Activated CD4-positive, alpha-beta T cell treated with anti-CD3 and anti-CD28 coated beads, Interleukin-2, amount 50 U/mL, for 48 hours (primary cell): ENCODE measurements at places on chromosomes 1 and 21.

GRCh38 chr1:180563026-180563827 is 4.5 kb downstream of the OVAAL start:
- DNase-seq: no peak

DNA sequence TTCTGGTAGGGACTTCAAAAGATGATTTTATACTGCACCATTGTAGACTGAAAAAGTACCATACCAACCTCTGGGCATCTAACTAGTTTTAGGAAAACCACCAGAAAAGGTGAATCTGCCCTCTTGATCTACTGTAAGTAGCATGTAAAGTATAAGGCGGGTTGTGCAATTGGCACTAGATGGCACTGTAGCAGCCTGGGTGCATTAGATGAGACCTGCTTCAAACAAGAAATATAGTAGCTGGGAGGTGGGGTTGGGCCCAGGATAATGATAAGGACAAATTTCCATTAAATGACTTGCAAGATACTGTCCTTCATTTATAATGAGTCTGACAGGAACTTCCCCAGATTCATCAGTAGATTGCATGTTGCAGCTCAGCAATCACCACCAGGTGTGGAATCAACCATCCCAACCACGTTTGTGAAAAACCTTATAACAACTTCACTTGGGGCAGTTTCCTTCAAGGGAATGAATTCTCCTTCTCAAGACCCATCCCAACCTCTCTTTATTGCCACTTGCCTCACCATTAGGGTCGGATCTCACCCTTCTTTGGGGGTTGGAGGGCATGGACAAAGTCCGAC is 37.3 kb upstream of the IL10 start:
- DNase-seq: no peak

GRCh38 chr1:40258445-40258769 is 371 bp downstream of the ZMPSTE24 start:
- DNase-seq: no peak

GRCh38 chr21:15752763-15753407 is 23.1 kb downstream of the USP25 start:
- DNase-seq: no peak

- DNase-seq: no peak
Measured at GRCh38 chr1:193658691-193659090, 472.3 kb upstream of the B3GALT2 start.

DNA sequence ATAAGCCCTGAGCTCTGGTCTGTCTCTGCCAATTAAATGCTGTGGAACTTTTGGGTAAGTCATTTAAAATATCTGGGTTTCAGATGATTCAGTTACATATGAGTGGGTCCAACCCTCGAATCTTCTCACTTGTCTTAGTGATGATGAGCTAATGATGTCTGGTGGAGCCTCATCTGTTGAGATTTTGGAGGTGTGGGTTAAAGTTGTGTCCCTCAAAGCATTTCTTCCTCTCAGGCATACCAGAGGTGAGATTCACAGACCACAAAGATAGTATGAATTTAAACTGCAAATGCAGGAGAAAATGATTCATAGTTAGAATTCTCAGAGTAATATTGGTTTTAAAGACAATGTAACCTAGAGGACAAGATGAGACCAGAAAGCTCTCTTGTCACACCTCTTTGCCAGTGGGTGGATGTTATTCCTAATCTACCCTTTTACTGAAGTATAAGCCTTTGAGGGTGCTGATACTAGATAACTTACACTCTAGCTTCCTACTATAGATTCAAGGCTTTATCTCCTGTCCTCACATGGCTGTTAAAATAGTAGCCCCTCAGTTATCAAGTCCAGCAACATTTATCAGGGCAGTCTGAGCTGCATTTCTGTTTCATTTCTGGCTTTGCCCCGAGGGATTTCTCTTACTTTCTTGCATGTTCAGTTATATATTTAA is 90.7 kb downstream of the MT1HL1 start:
- DNase-seq: no peak

- no peak for DNase-seq
Measured at GRCh38 chr1:28982198-28982597, 67.8 kb downstream of the EPB41 start.

DNA sequence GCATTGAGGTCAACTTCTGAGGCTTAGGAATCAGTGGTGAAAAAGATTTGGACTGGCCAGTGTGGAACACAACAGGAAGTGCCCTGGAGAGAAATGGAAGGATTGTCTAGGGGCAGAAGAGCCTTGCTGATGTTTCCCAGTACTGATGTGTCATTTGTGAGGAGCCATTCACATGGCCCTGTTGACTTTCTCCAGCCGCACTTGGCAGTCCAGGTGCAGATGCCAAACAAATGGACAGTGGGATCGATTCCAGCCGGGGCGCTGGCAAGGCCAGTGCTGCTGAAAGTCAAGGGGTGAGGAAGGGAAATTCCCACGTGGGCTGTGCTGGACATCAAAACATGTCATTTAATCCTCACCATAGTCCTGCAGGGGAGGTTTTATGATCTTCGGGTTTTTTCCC is 4.9 kb upstream of the TRIM63 start:
- DNase-seq: no peak

DNA sequence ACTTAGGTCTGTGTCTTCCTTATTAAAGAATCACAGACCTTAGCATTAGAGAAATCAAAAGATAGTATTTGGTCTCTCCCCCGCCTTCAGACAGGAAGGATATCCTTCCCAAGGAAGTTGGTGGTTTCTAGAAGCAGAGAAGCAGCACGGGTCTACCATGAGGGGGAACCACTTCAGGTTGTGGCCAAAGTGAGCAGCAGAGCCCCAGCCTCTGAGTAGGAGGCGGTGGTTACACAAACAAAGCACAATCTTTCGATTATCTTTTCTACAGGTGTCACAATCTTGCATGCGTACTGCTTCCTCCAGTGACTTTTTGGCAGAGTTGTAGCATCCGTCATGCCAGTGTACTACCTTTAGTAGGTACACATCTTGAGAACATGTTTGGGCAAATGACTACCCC is 8.8 kb downstream of the PGLYRP4 start:
- no peak for DNase-seq

DNA sequence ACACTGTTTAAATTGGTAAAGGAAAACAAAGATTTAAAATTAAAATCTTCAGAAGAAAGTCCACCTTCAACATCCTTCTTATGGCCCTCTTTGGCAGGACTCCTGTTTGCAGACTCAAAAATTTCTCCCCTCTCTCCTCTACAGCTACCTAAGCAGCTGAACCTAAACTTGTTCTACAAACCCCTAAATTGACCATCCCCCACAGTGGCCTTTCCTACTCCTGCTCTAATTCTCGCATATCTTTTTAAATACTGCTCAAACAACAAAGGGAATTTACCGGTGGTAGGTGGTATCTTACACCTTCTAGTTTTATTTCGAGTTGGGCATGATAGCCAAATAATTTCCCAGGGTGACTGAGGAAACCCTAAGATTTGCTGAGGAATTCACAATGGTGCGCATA is 53.5 kb upstream of the PDC start:
- DNase-seq: no peak

GRCh38 chr1:107727866-107728265 is 237.1 kb downstream of the VAV3 start:
- no peak for DNase-seq

DNA sequence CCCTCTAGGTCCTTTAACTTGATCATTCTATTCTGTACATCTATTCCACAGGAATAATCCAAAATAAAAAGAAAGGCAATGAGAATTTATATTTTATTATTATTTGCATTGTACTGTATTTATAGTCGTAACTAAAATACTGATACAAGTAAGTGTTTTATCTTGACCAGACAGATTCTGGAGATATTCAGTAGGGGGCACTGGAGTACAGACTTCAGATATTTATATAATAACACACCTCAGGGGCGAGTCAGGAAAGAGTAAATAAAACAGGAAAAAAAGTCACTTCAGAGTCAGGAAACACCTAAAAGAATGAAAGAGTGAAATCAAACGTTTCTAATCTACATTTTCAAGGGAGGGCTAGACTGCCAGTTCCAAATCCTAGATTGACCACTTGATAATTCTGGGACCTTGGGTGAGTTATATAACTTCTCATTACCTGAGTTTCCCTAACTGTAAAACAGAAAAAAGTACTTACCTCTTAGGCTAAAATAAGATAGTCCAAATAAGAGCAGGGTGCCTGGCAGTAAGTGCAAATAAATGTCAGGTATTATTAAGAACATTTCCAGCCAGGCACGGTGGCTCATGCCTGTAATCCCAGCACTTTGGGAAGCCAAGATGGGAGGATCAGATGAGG is 31.1 kb upstream of the MTF1 start:
- no peak for DNase-seq

GRCh38 chr1:70143048-70143659 is 62.2 kb downstream of the LRRC40 start:
- DNase-seq: no peak

GRCh38 chr1:119385650-119386049 is 17.1 kb downstream of the HAO2 start:
- no peak for DNase-seq

DNA sequence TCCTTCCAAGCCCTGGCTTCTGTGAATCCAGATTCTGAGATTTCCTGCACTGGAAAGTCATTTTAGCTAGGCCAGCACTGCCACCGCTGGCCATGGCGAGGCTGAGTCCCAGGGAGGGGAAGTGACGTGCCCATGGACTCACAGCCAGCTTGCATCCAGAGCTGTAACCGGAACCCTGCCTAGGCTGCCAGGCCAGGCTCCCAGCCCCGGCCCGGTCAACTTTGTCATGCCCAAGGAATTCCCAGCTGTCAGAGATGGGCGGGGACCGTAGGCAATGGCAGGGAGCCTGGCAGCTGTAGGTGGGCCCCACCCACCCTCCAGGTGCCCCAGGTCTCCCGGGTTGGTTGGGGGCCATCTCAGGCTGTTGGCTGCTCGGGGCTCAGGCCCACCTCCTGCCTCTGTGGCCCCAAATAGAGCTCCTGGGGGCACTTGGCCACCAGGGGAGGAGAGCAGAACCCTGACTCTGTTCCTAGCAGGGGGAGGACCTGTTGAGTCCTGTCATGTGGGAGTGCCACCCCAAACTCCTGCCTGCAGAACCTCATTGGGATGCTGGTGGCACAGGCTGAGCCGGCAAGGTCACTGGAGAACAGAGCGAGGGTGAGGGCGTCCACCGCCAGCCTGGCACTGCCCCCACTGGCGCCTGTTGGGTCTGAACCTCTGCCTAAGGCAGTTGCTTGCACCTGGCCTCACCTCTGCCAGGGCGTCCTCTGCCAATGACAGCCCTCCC is 57.8 kb downstream of the FOXO6 start:
- DNase-seq: no peak
